ENCODE measurements at places on chromosomes 16 and 17.

GRCh38 chr17:744937-745336 lies 7.1 kb downstream of the GEMIN4 start:
- no peak for DNase-seq

DNA sequence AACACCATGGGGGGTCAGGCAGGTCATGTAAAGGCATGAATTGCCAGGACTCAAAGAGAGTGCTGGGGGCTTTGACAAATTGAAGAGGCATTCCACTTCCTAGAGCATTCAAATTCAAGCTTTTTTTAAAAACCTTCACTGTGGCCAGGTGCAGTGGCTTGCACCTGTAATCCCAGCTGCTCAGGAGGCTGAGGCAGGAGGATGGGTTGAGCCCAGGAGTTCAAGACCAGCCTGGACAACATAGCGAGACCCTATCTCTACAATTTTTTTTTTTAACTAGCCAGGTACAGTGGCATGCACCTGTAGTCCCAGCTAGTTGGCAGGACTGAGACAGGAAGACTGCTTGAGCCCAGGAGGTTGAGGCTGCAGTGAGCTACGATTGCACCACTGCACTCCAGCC lies 17.2 kb downstream of the ABCC12 start:
- no peak for DNase-seq

DNA sequence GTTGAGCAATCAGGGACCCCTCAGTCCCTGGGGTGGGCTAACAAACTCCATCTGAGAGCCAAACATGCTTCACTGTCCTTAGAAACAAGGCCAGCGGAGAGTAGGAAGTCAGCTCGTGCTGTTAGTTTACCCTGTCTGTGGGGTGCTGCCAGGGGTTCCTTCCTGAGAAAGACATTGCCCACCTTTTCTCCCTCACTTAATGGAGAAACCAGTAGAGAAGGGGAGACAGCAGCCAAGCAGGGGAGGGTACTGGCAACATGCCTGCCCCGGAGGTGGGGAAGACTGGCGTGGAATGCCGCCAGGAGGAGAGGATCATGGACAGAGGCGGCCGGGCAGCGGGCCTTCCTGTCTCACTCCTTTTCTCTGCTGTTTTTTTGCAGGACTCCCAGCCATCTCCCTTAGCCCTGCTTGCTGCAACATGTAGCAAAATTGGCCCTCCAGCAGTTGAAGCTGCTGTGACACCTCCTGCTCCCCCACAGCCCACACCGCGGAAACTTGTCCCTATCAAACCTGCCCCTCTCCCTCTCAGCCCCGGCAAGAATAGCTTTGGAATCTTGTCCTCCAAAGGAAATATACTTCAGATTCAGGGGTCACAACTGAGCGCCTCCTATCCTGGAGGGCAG lies 19.9 kb downstream of the SP2 start:
- DNase-seq = no peak

GRCh38 chr17:81483862-81484194 lies 28.8 kb downstream of the ACTG1 start:
- no peak for DNase-seq

- no peak for DNase-seq
These were observed 15.2 kb upstream of the METRNL start for GRCh38 chr17:83064021-83064731.

GRCh38 chr16:15610369-15610871 lies 32.5 kb downstream of the MARF1 start:
- peak; percentile 10 for DNase-seq

- DNase-seq = peak; percentile 68
These were observed 219.2 kb downstream of the RBFOX3 start for GRCh38 chr17:79391376-79392233.

DNA sequence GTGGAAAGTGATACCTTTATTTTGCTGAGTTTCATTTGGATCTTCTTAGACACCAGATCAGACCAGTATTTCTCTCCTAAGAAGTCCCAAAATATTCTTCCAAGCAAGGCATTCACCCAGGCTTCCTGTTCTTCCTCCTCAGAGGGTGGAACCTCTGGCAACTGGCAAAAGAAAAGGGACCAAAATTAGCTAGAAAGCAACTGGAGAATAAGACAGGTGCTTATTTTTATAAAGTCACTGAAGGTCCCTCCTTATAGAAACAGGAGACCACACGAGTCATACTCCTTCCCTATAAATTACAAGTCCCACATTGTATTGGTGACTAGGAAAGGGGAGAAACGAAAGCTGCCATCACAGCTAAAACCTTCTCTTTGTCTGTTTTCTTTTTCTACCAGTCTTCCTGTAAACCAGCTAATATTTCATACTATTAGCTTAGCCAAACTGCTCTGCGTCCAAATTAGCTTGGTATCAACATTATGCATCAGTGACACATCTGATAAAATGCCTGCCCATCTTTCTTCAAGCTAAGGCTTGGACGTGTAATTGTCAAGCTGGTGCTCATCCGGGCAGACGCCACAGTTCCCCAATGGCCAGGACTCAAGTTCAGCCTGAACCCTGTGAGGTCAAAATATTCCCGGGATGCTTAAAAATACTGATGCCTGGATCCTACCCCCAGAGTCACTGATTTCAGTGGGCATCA lies 47.5 kb upstream of the ERN1 start:
- no peak for DNase-seq

DNA sequence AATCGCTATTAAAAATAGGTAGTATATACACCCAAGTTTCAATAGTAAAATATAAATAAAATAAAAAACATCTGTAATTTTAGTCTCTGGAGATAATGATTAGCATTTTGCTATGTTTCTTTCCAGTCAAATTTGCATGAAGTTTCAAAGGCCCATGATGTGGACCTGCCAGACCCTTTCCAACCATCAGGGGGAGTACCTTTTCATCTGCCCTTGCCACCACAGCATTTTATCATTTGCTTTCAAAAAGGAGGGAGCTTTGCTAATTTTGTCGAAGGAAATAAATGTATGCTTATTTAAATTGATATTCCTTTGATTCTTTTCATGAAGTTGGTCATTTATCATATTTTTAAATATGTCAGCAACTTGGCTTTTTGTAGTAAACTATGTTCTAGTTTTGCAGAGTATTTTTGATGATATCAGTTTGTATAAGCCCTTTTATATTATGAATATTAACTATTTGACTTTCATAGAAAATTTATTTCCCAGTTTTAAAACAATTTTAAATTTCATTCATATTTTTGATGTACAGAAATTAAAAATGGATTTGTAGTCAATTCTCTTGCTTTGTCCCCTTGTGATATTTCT lies 115.2 kb upstream of the NETO2 start:
- DNase-seq = peak; percentile 20

DNA sequence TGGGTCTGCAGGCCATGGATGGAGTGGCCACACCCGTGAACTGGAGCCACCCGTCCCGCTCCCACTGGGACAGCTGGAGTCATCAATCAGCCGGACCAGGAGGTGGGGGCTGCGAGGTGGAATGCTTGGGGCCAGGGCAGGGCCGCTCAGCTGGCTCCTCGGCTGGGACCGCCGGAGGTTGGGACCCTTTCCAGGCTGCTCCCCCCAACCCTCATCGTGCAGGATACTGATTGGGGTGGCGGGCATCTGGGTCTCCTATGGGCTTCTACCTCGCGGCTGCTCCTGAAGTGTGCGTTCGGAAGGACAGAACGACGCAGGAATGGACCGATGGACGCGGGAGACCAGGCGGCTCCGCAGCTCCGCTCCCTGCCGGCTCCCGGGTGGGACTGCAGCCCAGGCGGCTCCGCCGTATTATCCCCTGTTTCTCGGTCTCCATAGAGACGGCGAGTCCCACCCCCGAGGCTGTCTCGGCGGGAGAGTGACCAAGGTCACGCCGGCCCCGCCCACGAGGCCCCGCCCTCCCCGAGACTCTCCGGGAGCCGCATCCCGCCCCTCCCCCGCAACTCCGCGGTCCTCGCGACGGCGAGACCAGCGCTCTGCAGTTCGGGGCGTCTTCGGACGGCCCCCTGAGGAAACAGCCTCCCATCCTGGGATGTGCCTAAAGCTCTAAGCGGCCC lies at the start of gene TPPP3:
TPPP3 (minus strand) TSS at position 388 of the 677 bp plus-strand sequence. CDS start 2,387 bp downstream, outside the sequence.
- DNase-seq = peak; percentile 66

DNA sequence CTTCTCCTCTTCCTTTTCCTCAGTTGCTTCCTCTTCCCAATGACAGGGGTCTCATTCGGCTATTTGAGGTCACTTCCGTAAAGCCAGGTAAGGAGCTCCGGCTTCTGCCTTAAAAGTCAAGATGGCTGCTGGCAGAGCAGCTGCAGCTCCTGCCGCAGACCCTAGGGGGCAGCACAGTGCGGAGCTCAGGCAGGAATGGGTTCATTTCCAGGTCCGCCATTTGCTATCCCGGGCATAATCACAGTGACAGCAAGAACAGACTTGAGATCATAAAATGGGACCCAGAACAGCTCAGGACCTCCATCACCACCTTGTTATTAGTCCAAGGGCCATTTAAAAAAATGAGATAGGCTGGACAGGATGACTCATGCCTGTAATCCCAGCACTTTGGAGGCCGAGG lies 199.5 kb downstream of the ZNF18 start:
- no peak for DNase-seq

- no peak for DNase-seq
These were observed 17.1 kb downstream of the ANKRD11 start for GRCh38 chr16:89473136-89473712.

DNA sequence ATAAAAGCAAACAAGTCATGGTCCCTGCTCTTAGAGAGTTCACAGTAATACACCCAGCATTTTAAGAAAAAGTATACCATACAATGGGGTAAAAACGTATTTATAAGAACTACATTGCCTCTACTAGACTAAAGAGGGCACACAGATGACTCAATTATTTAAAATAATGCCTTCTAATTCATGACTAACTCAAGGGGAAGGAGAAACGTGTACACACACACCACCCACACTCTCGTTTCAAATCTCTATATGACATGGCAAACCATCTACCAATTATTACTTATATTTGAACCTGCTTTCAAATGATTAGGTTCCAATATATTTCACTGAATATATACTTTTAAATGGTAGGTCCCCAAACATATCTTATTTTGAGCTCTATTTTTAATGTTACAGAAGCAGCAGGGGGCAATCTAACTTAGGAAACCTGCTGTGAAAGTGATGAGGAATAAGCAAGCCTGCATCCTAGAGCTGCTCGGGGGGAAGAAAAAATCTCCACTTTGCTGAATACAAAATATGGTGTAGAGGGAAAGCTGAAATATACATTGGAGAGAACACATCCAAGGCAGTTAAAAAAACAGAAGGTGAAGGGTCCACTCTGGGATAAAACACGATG lies 232.4 kb upstream of the PSMD7 start:
- no peak for DNase-seq

DNA sequence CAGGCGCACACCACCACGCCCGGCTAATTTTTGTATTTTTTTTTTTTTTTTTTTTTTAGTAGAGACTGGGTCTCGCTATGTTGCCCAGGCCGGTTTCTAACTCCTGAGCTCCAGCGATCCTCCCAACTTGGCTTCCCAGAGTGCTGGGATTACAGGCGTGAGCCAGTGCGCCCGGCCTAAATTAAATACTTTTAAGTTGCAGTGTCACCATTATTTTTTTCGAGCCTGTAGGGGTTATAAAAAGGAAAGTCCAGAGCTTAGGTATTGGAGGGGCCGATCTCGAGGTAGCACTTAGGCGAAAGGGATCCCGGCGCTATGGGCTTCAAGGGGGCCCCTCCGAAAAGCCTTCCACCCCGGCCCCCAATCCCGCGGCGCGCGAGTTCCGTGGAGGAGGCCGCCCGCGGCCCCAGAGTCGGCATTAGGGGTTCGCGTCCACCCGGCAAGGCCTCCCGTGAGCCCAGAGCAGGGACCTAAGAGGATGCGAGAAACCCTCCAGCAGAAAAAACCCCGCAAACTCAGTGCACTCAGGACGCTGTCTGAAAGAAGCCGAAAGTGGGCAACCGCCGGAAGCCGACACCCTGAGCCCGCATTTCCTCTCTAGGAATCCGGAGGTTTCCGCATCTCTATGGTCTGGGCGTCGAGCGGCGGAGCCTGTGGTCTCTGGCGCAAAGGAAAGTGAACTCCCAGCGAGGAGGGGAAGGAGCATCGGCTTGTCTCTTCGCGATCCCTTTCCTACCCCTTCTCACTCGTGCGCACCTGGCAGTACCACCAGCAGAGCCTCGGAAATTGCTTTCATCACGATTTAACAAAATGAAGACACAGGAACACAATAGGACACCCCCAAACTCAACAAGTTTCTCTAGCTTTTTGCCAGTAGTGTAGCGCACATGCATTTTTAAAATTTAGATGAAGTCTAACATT lies 14.1 kb upstream of the RGS9 start:
- DNase-seq = peak; percentile 94

DNA sequence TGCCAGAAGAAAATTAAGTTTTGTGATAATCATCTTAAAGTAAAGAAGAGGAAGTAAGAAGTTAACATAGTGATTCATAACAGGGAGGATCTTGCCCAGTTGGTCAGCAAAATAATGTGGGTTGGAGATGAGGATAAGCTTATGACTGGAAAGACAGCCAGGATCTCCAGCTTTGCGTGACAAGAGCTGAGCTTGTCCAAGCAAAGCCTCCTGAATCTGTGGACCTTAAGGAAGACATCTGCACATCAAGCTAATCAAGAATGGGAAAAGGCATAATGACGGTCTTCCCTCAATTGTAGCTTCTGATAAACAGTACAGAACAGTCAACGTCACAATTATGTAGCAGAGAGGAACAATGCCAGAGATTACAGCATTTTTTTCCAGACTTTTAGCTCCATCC lies 744.7 kb upstream of the GOT2 start:
- DNase-seq = peak; percentile 6

DNA sequence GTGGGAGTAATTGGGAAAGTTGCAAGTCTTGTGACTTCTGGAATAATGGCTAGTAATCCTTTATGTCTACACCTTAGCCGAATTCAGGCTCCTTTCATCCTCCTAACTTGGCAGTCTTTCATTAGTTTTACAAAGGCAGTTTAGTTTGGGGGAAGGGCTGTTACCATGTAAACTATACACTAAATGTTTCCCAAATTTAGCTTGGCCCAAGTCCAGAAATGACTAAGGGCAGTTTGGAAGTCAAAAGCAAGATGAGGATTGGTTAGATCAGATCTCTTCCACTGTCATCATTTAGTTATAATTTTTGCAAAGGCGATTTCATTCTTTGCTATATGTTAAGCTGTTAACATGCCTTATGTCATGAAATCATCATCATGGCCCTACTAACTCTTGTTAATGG lies 115.4 kb upstream of the CACNG3 start:
- no peak for DNase-seq

- DNase-seq = no peak
These were observed 1293.2 kb upstream of the GOT2 start for GRCh38 chr16:60027351-60027750.

DNA sequence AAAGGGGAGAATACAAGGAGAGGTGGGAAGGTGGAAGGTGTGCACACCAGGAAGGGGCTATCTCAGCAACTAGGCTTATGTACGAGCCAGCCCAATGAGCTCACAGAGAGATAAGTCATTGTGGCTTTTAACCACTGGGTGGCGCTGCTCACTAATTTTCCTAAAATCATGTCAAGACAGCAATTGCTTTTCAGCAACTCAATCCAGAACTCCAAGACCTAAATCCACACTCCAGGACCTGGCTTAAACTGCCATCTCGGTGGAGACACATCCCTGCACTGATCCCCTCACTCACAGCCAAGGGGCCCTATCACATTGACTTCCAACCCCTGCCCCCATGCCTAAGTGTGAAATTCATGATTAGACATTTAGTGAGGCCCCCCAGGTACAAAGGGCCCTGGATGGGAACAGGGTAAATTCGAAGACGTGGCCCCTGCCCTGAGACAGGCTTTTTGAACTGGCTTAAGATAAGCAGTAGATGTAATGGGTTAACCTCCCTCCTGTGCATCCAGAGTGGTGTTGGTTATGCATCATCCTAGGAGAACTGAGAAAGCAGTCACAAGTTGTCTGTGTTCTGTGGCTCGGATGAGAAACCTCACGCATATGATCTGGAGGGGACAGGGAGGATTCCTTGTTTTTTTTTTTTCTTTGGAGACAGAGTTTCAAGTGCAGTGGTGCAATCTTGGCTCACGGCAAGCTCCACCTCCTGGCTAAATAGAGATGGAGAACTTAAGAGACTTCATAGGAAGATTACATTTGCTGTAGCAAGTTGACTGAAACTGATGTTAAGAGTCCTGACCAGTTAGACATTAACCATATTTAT lies 11.5 kb downstream of the CCL16 start:
- peak; percentile 77 for DNase-seq
